ENCODE measurements at places on chromosomes 1 and 21.

GRCh38 chr1:246800756-246801155, 76.5 kb downstream of the SCCPDH start:
- DNase-seq, result no peak

- no peak for DNase-seq
Measured at GRCh38 chr1:67582625-67583461, 102.2 kb upstream of the GADD45A start.

DNA sequence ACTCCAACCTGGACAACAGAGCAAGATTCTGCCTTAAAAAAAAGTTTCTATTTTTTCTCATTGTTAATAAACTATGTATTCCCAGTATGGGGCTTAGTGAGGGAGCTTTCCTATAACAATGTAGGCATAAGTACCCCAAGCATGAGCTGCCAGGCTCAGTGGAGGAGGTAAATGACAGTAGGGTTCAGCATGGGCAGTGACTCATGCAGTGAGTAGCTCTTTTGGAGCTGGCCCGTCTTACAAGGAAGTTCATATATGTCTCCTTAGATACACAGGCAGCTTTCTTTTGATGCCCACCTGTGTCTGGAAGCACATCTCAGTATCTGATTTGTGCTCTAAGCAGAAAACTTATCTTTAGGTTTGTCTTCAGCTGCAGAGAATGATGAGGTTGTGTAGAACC, 57.9 kb downstream of the ZNF678 start:
- no peak for DNase-seq

DNA sequence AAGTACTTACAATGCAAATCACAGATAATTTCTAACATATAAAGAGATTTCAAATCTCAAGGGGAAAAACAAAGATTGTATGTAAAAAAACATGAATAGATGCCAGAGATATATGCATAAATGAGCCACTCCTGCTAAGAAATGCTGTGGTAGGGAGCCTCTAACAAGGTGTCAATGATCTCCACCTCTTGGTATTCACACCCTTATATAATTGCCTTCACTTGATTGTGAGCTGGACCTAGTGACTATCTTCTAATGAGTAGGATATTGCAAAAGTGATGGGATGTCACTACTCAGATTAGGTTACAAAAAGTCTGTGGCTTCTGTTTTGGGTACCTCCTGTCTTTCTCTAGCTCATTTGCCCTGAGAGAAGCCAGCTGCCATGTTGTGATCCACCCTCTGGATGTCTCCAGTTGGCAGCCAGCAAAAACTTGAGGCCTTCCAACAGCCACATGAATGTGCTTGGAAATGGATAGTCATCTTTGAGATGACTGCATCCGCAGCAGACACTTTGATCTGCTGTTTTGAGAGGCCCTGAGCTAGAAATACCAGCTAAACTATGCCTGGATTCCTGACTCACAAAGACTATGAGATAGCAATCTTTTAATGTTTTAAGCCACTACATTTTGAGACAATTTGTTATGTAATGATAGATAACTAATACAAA, 196.1 kb upstream of the FGGY start:
- no peak for DNase-seq

DNA sequence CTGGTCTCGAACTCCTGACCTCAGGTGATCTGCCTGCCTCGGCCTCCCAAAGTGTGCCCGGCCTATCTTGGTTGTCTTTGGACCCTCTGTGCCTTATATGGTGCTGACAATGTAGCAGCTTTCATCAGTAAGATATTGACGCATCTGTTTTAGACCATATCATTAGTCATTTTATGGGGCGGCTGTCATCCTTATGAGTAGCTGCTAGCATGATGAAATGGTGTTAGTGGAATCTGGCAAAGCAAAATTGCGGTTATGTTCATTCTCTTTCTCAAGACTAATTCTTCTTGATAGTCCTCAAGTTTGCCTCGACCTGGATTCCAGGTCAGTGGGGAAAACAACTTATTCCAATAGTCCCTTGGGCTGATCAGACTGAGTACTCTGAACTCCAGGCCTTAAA, 199.9 kb downstream of the PRDM2 start:
- no peak for DNase-seq

GRCh38 chr1:56215086-56215485, 364.3 kb downstream of the PLPP3 start:
- no peak for DNase-seq

DNA sequence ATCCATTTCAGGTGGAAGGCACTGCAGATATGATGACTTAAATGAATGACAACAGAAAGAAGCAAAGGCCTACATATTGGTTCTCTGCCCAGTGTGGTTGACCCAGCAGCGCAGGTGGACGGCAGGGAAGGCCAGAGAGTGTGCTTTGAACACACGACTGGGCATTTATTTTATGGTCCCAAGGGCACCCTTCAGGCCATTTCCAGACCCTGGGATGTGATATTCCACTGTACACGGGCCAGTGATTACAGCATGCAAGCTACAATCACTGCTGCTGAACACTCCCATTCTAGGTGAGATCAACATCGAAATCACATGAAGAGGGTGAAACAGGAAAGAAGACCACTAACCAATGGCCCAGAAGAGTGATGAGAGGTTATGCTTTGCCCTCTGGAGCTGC, 33.8 kb downstream of the PCNX2 start:
- DNase-seq, result no peak

GRCh38 chr1:59978026-59978425, 51.5 kb upstream of the CYP2J2 start:
- DNase-seq, result no peak

DNA sequence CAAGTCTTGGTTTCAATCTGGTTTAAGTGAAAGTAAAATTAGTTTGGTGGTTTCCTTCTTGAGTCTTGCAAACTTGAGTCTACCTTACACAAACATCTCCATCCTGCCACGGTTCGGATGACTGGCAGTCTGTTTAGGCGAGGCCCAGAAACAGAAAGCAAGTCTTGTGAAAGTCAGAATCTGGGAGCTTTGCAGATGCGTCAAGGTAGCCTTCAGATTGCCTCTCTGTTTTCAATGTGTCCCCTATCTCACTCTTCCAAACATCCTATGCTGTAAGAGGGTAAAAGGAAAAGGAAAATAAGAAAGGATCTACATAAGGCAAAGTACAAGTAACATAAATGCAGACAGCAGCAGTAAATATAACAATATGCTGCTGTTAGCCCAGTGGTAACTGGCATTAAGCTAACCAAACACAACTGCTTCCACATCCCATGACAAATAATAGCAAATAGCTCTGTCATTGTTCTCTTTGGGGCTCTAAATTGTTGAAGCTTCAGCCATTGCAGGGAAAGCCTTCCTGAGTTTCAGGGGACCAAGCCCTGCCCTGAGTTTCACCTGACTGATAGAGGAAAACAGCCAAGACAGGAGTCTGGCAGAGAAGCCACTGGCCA, 26.2 kb upstream of the C1orf105 start:
- DNase-seq, result peak; percentile 18

DNA sequence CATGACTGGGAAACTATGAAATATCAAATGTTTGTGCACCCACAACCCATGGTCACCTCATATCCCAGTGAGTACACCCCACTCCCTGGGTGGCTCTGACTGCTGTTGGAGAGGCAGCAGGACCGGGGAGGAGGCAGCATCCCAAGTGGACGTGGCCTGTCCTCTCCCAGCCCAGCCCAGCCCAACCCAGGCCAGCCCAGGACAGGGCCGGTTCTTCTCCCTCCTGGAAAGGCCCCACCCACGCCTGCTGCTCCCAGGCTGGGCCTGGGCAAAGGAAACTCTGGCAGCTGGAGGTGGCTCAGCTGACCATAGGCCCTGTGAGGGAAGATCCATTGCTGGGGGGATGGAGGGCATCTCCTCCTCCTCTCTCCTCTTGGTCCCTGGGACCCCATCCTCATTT, 19.1 kb downstream of the MATN1 start:
- DNase-seq, result no peak

DNA sequence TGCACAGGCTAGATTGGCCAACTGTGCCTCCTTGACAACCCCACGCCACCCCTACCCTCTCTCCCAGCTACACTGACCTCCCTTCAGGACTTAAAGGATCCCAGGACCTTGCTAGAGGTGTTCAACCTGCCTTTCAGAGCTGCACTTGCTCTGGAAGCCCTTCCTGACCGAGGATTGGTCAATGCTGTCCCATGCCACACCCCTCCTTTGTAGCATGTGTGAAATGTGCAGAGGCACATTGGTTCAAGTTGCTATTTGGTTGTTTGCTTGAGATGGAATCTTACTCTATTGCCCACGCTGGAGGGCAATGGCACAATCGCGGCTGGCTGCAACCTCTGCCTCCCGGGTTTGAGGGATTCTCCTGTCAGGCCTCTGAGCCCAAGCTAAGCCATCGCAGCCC, 21.8 kb downstream of the ACTA1 start:
- no peak for DNase-seq

GRCh38 chr1:22673486-22674409, 20.7 kb downstream of the C1QB start:
- DNase-seq, result peak; percentile 19

- DNase-seq, result no peak
Measured at GRCh38 chr1:20530306-20530705, 22.1 kb upstream of the FAM43B start.

DNA sequence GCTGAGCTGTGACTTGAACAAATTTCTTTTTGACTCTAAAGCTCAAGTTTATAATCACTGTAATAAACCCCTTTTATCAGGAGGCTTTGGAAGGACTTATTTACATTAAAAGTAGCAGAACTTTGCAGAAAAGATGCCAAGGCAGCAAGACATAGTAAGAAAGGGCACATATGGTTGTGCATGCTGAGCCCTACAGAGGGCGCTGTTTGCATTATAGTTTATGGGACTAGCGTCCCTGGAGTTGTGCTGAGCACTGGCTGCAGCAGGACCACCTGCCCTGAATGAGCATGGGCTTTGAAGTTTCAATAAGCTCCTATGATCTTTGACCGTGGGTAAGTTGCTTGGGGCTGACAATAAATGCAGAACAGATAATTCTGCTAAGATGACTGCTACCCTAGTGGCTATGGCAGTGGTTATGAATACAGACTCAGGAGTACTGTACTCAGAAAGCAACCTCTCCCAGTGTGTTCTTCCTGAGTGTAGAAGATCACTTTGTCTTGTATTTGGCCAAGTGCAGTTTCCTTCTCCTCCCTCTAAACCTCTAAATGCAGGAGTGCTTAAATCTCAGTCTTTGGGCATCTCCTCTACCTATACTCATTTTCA, 45.4 kb upstream of the USP1 start:
- peak; percentile 4 for DNase-seq

- DNase-seq, result no peak
Measured at GRCh38 chr1:12593621-12594066, 24.4 kb downstream of the DHRS3 start.

GRCh38 chr1:7006996-7007871, 222.0 kb downstream of the CAMTA1 start:
- DNase-seq, result no peak

Measured in stimulated activated CD8-positive, alpha-beta memory T cell treated with anti-CD3 and anti-CD28 coated beads, Interleukin-2, amount 100 ng/mL, for 48 hours (primary cell).